Activated T-cell treated with anti-CD3 and anti-CD28 coated beads, Interleukin-2, amount 50 U/mL, for 4 hours (primary cell): ENCODE measurements at places on chromosomes 2 and 18. TPM values are rescaled to one million over a fixed set of nuclear protein-coding genes. Genes with fewer than 3 reads are reported as not detected.
A peak's percentile ranks its signal among the peaks of the same experiment; 100 is the strongest.

- DNase-seq = no peak
Observed at GRCh38 chr2:215365184-215365658, 53.4 kb downstream of the ATIC start.

The CASP8 gene
- 31.6 TPM for total RNA-seq

The CROCC2 gene
- not detected for total RNA-seq

DNA sequence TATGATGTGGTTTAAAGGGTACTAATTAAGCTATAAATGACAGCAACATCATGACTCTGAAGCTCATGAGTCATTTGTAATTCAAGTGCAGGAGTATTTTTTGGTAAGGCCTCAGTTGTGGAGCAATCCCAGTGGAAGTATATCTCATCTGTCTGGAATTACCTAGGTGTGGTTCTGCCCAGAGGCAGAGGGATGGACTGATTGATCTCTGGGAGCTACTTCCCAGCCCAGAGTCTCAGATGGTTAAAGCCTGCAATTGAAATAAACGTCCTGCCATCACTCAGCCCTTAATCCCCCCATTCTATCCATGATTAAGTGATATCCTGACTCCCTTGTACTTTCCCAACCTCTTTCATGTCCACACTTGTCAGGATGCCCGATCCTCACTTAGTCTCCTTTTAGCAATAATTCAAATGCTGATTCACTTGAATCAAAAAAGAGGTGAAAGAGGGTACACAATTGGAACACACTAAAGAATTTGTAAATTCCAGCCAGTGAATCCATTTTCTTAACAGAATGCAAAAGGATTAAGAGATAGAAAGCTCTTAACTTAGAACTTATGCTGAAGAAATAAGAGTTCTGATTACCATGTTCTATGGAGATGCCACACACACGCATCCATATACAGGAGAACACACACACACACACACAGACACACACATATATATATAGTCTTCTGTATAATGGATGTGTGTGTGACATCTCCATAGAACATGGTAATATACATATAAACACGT lies 664.4 kb downstream of the NYAP2 start:
- DNase-seq = no peak

GRCh38 chr18:8966821-8967220 lies 135.7 kb upstream of the NDUFV2 start:
- no peak for DNase-seq

- DNase-seq = no peak
Observed at GRCh38 chr2:3100386-3100785, 277.2 kb downstream of the EIPR1 start.

DNA sequence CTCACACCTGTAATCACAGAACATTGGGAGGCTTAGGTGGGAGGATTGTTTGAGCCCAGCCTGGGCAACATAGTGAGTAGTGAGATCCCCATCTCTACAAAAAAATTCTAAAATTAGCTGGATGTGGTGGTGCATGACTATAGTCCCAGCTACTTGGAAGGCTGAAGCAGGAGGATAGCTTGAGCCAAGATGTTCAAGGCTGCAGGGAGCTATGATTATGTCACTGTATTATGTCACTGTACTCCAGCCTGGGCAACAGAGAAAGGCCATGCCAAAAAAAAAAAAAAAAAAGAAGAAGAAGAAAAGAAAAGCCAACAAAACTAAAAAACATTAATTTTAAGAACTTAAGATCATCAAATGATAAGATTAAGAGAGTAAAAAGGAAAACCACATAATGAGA lies 17.4 kb upstream of the NCOA1 start:
- DNase-seq = no peak

GRCh38 chr2:100197631-100198153 lies 55.3 kb upstream of the AFF3 start:
- DNase-seq = no peak

DNA sequence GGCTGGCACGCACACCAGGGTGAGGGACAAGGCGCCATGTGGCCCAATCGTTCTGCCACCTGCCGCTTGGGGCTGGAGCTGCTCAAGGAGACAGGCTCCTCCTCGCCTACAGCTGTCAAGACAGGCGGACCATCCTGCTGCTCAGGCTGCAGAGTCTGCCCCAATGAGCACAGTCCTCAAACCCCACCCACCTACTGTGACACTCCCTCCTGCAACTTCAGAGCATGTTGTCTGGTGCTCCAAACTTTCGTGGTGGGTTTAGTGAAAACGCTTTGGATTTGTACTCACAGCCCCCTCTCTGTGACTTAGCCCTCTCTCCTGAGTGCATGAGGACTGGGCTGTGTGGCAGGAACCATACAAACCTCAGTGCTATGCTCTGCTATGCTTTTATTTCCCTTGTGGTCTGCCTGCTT lies 23.2 kb upstream of the SLC35F6 start:
- no peak for DNase-seq

The LIMS3 gene
- total RNA-seq = 0.57 TPM

The PRADC1 gene
- total RNA-seq = 32.3 TPM

The HS1BP3 gene
- total RNA-seq = 6.3 TPM

- DNase-seq = no peak
Observed at GRCh38 chr2:216596980-216597509, 36.2 kb upstream of the IGFBP2 start.

The QPCT gene
- 7.0 TPM for total RNA-seq

GRCh38 chr2:123195957-123196356 lies 829.1 kb upstream of the CNTNAP5 start:
- no peak for DNase-seq

GRCh38 chr2:24708537-24709152 lies 84.5 kb downstream of the PTRHD1 start:
- DNase-seq = no peak

- no peak for DNase-seq
Observed at GRCh38 chr2:161424891-161425727, 9.0 kb downstream of the TBR1 start.

- peak; percentile 81 for DNase-seq
Observed at GRCh38 chr2:231709981-231710798, 1.9 kb downstream of the PTMA start.

The TMEM163 gene
- total RNA-seq = 0.14 TPM

- DNase-seq = no peak
Observed at GRCh38 chr2:206084439-206084869, 1.5 kb downstream of the INO80D start.

The ABCG8 gene
- 0.05 TPM for total RNA-seq

DNA sequence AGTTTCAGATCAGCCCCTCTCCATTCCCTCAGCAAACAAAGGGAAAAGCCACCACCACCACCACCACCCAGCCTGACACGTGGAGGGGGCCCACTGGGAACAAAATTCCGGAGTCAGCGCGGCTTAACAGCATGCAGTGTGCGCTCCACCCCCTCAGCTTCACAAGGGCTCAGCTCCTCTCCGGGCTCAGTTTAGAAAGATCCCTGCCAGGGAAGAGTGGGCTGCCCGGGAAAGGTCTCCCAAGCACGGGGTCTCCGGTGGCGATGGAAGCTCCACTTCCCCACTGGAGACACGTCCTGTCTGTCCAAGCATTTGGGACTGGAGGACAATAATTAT lies 55.7 kb downstream of the SNORC start:
- no peak for DNase-seq

GRCh38 chr2:77512507-77512906 lies 9.7 kb downstream of the LRRTM4 start:
- DNase-seq = no peak

DNA sequence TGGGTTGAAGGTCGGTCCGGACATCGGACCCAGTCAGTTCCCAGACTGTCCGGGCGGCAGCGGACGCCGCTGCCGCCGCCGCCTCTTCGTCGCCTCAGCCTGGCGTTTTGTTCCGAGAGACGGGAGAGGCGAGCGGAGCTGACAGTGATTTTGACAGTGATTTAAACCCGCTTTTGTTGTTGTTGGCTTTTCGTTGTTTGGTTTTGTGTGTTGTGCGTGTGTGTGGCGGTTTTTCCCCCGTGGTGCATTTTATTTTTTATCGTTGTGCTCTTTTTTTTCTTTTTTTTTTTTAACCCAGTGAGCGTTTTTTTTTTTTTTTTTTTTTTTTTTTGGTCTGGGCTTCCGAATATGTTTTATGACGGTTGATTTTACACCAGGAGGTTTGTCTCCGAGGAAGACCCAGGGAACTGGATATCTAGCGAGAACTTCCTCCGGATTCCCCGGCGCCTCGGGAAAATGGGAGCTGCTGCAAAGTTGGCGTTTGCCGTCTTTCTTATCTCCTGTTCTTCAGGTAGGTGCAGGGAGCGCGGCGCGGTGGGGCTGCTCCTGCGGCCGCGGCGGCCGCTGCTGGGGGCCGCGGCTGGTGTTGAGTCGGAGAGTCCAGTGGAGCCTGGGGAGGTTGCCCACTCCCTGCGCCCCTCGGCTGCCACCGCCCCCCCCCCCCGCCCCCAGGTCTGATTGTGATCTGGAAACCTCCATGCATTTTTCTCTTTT lies at the start of gene ACVR2A:
ACVR2A (plus strand) TSS at position 333 of the 714 bp plus-strand sequence; CDS start at position 457, 124 bp downstream.
- DNase-seq = peak; percentile 4

DNA sequence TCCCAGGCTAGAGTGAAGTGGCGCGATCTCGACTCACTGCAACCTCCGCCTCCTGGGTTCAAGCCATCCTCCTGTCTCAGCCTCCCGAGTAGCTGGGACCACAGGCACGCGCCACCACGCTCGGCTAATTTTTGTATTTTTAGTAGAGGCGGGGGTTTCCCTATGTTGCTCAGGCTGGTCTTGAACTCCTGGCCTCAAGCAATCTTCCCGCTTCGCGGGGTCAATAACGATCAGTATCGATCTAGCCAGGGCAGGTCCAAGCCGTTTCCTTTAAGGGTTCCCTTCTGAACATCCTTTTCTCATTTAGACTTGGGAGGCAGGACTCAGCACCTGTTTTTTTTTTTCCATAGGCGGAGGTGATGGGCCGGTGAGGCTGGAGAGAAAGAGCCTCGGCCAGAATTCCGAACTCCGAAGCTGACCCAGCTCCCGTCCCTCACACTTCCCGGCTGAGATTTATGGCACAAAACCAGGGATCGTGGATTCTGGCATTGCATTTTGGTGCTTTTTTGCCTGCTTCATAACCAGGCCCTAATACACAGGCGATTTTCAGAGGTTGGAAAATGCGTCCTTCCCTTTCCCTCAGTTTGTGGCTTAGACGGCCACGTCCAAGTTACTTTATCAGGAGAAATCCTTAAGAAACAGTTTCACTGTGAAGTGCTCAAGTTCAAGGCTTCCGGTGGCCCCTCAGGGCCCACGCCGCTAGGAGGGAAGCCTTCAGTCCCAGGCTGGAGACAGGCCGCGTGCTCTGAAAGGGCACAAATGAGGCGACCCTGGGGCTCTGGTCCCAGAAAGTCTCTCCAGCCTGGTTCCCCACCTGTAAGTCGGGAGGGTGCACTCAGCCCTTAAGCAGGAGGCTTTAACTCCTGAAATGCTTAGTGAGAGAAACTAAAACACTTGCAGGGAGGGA lies 998 bp upstream of the SLC66A3 start:
- DNase-seq = no peak

The SP140 gene
- total RNA-seq = 43.9 TPM

The DUSP19 gene
- total RNA-seq = 2.5 TPM

The ACSL3 gene
- total RNA-seq = 33.7 TPM

GRCh38 chr2:88074854-88075292 lies 7.2 kb downstream of the SMYD1 start:
- no peak for DNase-seq

GRCh38 chr2:191866675-191867506 lies 20.0 kb upstream of the CAVIN2 start:
- no peak for DNase-seq

DNA sequence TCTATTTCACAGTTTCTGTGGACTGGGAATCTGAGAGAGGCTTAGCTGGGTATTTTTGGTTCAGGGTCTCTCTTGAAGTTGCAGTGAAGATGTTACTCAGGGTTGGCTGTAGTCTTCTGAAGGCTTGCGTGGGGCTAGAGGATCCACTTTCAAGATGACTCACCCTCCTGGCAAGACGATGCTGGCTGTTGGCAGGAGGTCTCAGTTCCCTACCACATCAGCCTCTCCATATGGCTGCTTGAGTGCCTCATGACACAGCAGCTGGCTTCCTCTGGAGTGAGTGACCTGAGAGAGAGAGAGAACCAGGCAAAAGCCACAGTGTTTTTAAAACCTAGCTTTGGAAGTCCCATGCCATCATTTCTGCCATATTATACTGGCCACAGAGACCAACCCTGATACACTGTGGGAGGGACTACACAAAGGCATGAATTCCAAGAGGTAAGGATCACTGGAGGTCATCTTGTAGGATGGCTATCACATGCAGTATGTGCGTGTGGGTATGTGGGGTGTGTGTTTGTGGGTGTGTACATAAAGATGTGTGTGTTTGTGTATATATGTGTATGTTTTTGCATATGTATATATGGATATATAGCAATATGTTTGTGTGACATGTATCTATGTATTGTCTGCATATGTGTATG lies 25.1 kb downstream of the DNPEP start:
- no peak for DNase-seq

The IL36A gene
- total RNA-seq = not detected

The CFAP65 gene
- not detected for total RNA-seq

DNA sequence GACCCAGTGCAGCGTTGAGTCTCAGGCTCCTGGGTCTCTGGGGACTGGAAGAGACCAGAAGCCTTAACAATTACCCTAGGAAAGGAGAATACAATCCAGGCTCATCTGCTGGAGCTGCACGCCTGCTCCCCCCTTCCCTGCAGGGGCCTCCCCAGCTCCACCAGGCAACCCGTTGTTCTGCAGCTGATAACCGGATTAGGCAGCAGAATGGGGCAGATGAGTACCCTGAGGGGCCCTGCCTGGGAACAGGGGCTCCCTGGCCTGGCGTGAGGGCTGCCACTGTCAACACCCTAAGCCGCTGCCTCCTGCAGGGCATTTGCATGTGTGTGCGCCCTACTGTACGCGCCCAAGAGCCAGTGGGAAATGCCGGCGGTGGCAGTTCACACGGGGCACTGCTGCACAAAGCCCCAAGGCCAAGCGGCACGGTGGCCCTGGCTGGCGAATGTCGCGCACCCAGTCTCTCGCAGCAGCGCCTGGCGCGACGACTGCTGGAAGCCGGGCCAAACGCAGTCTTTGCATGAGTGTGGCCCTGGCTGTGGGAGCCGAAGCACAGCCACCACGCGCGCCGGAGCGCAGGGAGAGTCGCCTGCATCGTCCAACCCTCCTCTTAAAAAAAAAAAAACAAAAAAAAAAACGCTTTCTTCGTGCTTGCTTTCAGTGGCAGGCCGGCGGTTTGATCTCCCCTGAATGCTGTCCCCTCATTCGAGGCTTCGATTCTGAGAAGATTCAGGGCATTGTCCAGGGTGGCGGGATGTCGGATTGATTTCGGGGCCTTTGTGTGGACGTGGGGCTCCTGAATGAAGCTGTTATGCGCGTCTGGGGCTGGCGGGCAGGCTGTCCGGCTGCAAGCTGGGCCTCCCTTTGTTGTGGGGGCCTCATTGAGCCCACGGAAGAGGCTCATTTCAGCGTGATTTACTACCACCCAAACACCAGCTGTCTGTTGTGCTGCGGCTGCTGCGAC lies 63.8 kb downstream of the SETBP1 start:
- no peak for DNase-seq
